ENCODE measurements at places on chromosomes 7 and 10.

GRCh38 chr7:8135417-8135816 lies 126.5 kb downstream of the ICA1 start:
- no peak for DNase-seq

DNA sequence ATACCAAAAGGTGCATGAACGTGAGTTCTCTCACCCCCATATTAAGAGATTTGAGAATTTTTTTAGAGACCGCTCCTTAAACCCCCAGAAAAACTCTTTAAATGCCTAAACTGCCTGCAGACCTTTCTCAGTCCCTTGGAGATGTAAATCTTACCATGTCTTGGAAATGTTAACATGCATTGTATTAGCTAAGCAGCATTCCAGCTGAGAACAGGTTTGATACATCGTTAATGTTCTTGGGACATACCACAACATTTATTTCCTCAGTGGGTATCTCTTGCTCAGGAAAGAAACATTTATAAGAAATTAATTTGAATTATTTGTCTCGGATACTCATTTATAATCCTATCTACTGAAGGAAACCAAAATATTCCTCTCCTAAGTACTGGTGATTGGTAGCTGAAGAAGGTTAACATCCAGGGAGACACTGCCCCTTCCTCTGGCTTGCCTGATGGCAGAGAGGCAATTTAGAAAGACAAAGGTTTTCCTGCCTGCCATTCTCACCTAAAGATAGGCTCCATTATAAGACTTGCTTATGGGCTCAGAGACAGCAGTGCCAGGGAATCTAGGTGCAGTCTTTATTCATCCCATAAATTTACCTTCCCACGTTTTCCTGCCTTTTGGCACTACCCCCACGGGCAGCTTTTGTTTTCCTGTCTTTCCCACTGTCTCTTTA lies 141.2 kb downstream of the COBL start:
- no peak for DNase-seq

DNA sequence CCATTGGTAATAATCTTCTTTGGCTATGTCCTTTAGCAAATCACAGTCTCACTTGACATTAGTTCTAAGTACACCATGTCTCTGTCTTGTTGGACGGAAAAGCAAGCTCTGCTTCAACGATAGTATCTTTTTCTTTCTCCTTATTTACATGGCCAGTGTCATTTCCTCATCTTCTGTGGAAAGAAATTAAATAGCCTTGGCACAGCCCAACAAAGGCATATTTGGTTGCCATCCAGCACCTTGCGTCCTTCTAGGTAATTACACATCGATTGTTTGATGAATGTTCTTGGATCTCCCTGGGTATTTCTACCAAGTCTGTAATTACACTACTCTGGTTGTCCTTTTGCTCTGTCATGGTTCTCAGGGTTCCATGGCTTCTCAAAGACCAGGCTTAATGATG lies 183.1 kb downstream of the CHN2 start:
- DNase-seq, result no peak

DNA sequence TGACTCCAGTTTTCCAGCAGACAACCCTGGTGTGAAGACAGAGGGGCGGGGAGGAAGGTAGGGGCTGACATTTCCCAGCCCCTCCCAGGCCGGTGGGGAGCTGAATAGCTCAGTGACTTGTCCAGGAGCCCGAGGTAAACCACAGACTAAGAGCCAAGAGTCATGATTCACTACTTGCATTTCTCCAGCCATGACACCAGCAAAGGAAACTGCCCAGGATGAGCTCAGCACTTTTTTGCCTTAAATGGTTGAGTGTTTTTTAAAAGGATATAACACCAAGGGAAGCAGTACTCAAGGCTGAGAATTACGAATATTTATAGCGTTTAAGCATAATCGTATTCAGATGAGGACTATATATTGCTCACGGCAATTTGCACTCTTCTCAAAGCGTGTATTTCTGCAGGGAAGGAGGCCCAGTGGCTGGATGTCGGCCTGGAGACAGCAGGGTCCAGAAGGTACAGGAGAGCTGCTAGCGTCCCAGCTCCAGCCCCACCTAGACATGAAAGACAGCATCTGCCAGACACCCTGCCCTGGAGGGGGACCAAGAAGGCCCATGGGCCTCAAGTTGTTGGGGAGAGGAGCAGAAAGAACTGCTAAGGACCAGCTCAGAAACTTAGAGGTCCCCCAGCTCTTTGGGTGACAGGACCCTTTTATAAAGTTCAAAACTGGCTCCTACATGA lies 141.4 kb downstream of the GRID1 start:
- DNase-seq, result no peak

DNA sequence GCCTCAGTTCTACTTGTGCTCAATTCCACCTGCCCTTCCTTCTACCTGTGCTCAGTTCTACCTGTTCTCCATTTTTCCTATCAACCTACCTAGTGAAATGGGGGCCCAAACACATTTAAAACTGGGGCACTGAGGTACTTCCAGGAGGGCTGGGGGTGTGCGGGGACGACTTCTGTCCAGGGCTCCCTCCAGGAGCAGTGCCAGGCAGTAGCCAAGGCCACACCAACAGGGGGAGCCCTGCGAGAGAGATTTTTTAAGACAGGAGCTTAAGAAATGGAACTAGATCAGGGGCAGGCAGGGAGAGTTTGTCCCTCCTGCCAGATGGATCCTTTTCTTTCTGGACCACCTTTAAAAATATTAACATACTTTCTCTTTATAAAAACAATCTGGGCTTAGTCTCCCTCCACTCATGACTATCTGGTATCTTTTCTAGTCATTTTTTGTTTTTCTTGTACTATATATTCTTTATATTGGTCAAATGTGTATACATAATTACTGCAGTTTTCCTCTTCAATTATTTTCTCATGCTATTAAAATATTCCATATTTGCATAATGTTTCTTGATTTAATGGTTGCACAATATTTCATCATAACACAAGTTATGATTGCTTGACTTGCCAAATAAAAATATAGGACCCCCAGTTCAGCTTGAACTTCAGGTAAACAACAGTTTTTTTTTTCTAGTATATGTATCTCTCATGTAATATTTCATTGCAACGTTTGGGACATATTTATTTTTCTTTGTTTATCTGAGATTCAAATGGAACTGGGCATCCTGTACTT lies 47.3 kb upstream of the INSYN2A start:
- no peak for DNase-seq

DNA sequence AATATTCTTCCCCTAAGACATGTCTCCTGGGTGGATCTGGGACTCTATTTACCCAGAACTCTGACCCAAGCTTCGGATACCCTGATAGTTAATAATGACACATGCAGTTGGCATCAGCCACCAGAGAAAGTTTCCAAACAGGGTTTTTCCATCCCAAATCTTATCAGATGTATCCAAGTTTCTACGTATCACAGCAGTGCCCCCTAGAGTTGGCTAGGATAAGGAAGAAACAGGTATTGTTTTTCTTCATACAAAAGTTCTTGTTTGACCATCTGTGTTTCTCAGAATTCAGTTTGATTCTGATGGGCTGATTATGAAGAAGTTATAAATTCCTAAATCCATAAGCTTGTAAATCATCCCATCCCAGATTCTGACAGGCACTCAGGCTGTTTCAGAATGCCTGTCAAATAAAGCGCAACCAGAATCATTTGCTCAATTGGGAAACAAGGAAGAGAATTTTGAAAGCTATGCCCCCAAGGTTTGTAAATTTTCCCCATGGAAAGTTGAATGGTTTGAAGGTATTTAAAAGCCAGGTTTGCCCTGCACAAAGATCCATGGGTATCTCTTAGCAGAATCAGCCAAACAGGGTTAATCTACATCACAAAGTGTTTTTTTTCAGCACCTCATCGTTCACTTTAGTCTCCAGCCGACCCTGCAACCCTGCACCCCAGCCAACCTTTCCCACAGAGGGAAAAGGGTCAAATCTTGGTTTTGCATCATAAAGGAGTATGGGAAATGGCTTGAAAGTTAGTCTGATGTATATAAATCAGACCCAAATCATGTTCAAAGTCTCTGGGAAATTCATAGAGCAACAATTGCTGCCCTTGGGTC lies 47.4 kb downstream of the NRAP start:
- DNase-seq, result no peak

GRCh38 chr10:59997827-59998525 lies 91.6 kb upstream of the CCDC6 start:
- DNase-seq, result no peak

GRCh38 chr10:59578741-59579140 lies 130.9 kb downstream of the SLC16A9 start:
- DNase-seq, result no peak

DNA sequence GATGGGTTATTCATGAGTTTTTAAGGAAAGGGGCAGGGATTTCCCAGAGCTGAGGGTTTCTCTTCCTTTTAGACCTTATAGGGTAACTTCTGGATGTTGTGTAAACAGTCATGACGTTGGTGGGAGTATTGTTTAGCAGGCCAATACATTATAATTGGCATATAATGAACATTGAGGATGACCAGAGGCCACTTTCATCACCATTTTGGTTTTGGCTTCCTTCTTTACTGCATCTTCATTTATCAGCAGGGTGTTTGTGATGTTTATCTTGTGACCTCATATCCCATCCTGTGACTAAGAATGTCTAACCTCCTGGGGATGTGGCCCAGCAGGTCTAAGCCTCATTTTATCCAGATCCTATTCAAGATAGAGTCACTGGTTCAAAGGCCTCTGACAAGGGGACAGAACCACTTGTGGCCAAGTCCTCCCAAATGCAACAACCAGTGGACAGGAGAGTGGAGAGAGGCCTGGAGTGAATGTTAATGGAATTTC lies 77.3 kb upstream of the RPA3 start:
- DNase-seq, result no peak

- DNase-seq, result no peak
These were observed 58.6 kb upstream of the OPALIN start for GRCh38 chr10:96417441-96417840.

GRCh38 chr10:96093948-96094347 lies 36.1 kb upstream of the ZNF518A start:
- DNase-seq, result no peak

- no peak for DNase-seq
These were observed 3.2 kb downstream of the ZNF316 start for GRCh38 chr7:6640246-6640721.

DNA sequence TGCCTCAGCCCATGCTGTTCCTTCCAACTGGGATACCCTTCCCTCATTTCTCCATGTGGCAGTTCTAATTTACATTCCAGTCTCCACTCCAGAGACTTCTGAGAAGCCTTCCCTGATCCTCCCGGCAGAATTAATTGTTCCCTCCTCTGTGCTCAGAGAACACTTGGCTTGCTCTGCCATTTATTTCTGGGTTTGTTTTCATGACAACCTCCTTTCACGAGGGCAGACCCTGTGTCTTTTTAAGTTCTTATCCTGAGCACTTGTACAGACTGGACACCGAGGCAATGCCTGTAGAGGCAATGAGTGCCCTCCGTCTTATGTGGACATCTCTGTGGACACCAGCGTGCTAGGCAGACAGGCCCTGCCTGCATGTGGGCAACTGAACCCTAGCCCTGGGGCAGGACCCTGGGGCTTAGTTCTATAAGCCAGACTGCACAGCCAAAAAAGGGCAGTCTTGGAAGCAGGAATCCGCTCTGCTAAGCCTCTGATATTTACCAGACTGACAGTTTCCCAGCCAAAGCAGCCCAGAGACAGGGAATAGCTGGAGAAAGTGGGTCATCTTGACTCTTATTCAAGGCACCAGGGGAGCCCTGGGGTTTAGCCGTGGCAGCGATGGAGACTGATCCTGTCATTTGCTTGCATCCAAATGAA lies 474.0 kb downstream of the RPS24 start:
- DNase-seq, result no peak

- no peak for DNase-seq
These were observed 59.7 kb downstream of the MACC1 start for GRCh38 chr7:20157456-20157855.

All from thymus (tissue), 14 donors.